ENCODE measurements at places on chromosomes 2 and 18.
A peak's percentile ranks its signal among the peaks of the same experiment; 100 is the strongest.

- no peak for DNase-seq
Observed at GRCh38 chr2:172693037-172693436, 42.6 kb upstream of the RAPGEF4 start.

GRCh38 chr18:48090702-48091101 is 160.2 kb upstream of the SMAD2 start:
- DNase-seq, result no peak

- no peak for DNase-seq
Observed at GRCh38 chr2:47404356-47404755, 1.4 kb downstream of the MSH2 start.

- no peak for DNase-seq
Observed at GRCh38 chr18:78999939-79000338, 20.3 kb downstream of the SALL3 start.

DNA sequence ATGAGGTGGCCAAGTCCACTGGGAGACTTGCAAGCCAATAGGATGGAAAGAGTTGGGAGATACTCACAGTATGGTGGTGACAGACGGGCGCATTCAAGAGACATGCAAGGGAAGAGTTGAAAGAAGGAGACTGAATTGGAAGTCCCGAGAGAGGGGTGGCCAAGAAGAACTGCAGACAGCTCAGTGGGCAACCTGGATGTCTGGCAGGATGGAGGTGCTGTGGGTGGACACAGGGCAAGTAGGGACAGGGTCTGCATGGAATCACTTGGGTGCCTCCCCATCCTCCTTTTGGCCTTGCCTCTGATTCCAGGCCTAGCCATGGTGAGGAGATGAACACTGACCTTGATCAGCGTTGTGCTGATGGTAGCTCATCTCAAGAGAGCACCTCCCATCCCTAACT is 235.7 kb upstream of the COPS8 start:
- DNase-seq, result no peak

DNA sequence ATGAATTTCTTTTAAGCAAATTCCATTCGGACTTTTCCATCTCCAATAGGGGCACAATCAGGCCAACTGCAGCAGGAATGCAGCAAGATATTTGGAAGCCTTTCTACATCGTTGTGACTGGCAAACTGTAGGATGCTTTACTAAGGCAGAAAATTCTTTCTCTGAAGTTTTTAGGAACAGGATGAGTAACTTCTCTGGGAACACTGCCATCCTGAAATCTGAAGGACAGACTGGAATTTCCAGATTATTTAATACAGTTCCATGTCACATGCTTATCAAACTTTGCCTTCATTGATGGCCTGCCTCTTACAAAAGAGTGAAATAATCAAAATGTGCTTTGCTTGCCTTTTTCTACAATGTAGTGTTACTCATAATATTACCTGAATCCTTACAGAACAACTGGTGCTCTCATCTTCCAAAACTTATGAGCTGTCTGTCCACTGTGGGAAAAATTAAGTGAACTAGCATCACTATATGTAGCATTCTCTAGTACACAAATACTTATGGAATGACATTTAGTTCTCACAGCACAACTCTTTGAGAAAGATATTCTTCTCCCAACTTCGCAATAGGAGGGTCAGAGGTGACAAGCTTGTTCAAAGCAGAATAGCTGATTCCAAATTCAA is 32.0 kb upstream of the MAP2 start:
- DNase-seq, result no peak

- no peak for DNase-seq
Observed at GRCh38 chr18:30432349-30432748, 610.2 kb downstream of the DSC3 start.

DNA sequence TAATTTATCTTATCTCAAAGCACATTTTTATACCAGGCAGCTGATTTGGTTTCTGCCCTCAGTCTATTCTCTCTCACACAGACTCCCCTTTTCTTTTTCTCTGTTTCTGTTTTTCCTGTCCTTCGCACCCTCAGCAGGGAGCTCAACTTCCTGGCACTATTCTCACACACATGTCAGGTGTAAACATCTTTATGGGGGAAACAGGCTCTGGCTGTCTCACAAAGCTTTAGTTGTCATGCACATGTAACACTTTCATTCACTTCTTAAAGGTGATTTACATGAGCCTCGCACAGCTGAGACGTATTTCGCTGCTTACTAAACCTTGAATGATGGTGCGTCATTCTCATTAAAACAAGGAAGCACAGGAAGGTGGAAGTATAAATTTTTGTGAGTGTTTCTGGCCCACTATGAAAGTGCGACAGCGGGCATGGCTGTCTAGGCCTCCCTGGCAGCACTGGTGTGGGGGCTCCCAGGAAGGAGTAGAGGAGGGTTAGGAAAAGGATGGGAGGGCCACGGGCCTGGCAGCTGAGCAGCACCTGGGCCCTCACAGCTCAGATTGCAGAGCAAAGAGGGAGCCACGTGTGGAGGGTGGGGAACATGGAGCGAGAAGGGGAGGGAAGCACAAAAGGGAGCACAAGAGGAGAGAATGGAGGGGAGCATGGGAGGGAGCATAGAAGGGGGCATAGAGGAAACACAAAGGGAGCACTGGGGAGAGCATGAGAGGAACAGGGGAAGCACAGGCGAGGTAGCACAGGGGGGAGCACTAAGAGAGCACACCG is 46.2 kb upstream of the SNTG2 start:
- no peak for DNase-seq

DNA sequence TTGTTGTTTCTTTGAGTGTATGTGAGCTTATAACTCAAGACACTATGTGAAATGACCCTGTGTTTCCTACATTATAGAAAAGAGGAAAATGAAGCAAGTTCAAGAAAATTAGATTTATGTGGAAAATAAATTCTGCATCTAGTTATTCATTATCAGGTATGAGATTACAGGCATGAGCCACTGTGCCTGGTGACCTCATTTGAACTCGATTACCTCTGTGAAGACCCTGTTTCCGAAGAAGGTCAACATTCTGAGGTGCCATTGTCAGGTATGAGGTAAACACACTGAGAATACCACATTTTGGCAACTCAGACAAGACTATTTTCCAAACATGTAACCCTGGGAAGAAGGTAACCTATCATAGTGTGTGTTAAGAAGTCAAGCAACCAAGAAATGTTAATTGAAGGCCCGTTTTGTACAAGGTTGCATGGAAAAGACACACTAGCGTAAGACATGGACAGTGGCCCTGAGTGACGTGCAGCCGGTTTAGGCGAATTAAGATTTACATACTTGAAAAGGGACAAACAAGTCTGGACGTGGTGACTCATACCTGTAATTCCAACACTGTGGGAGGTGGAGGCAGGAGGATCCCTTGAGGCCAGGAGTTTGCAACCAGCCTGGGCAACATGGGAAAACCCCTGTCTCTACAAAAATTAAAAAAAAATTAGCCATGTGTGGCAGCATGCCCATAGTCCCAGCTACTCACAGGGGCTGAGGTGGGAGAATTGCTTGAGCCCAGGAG is 186.6 kb downstream of the NEDD4L start:
- DNase-seq, result no peak

DNA sequence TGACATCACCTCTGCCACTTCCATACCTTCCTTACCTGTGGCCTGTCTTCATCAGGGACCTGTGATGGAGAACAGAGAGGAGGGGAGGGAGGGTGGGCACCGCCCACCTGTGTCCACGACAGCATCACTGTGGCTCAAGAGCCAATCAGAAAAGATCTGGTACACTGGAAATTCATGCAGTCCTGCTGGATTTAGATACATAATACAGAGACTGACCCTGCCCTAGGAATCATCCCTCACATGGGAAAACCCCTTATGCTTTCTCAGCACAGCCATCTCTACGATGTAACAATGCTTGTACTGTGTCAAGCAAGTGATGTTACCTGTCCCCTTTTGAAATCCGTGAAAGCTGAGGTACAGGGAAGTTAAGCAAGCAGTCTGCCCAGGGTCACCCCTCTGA is 145.6 kb upstream of the EPAS1 start:
- no peak for DNase-seq

- no peak for DNase-seq
Observed at GRCh38 chr2:15942711-15943345, 2.5 kb downstream of the MYCN start.

GRCh38 chr2:158477202-158477601 is 20.4 kb downstream of the PKP4 start:
- DNase-seq, result no peak

DNA sequence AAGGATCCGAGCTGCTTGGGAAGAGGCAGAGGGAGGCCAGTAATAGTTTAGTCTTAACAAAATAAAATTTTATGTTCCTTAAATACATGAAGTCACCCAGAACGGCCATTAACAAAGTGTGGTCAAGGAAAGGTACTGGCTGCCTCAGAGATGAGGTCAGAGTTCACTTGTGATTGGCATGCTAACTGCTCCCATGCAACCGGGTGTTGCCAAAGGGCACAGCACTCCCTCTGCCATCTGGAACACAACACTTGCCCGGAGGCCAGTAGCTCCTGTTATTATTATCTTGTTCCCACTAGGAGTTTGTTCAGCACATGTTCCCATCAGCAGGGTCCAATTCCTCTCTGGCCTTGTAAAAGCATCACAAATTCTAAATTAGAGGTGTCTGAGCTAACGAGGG is 207.0 kb downstream of the CYP26B1 start:
- no peak for DNase-seq

DNA sequence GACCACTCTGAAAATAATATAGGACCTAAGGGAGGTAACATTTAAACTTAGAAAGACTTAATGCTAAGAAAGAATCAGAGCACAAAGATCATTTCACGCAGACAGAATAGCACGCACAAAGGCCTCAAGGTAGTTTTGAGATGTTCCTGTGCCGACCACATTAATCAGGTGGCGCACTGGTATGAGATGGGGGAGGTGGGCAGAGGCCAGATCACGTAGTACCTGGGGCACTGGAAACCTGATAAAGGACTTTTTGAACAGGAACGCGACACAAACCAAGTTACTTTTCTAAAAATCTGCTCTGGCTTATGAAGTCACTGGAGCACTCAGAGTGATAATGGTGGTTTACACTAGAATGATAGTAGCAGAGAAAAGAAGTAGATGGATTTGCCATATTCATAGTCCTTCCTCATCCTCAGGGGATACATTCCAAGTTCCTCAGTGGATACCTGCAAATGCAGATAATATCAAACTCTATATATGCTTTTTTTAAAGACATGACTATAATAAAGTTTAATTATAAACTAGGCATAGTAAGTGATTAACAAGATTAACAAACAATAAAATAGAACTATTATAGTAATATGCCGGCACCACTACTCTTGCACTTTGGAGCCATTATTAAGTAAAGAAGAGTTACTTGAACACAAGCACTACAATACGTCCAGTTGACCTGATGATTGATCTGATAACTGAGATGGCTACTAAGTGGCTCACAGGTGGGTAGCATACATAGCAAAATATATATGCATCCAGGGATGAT is 42.6 kb upstream of the CDCA7 start:
- no peak for DNase-seq

GRCh38 chr2:67984600-67984999 is 78.2 kb downstream of the C1D start:
- no peak for DNase-seq

DNA sequence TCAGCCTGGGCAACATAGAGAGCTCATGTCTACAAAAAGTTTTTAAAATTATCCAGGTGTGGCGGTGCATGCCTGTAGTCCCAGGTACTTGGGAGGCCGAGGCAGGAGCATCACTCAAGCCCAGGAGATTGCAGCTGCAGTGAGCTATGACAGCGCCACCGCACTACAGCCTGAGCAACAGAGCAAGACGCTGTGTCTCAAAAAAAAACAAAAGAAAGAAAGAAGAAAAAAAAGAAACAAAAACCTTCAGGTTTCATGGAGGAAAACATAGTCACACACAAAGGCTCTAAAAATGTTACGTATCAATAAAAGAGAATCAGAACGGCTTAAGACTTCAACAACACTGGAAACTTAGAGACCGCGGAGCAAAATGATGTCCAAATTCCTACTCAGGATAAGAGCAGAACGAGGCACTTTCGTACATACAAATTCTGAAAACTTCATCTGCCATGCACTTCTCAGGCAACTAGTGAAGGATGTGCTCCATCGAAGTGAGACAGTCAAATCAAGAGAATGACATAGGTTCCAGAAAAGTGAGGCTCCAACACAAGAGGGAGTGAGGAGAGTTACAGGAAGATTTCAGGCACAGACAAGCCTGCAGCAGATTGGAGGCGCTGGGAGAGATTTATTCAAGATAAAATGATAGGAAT is 4.4 kb downstream of the HDLBP start:
- DNase-seq, result no peak

DNA sequence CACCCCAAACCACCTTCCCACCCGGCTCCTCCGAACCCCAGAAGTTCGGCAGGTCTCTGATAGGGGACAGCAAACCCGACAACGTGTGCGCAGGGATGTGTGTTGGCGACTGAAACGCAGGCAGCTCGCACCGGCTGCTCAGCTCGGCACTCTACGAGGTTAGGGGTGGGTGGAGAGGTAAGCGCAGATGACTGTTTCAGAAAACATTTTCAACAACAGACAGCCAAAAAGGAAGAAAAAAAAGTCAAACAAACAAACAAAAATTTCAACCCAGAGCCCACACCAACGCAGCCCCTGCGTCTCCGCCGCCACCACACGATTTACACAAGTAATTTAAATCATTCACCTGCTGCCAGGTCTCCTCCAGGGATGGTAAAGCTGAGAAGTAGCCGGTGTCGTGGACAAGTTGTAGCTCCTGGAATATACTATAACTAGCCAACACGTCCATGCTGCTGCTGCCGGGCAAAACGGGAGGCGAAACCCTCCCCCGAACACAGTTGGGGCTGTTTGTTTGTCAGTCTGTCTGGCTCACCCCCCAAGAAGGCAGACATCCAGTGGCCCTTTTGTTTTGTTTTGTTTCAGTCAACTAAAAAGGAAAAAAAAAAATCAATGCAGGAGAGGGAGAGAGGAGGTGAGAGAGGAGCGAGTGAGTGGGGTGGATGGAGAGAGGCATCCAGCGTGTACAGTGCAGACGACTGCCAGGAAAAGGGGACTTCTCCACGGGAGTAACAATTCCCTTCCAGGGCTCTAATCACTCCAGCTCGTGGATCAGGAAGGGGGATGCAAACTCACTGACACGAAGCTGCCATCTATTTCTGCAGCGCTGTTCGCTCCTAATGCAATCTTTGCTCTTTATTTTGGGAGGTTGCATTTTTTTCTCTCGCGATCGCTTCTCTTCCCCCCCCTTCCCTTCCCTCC is at the start of gene KLF7:
Gene KLF7 (minus strand): TSS at position 828 of the 918 bp plus-strand sequence. CDS start 380 bp downstream, at position 448.
- peak; percentile 38 for DNase-seq

DNA sequence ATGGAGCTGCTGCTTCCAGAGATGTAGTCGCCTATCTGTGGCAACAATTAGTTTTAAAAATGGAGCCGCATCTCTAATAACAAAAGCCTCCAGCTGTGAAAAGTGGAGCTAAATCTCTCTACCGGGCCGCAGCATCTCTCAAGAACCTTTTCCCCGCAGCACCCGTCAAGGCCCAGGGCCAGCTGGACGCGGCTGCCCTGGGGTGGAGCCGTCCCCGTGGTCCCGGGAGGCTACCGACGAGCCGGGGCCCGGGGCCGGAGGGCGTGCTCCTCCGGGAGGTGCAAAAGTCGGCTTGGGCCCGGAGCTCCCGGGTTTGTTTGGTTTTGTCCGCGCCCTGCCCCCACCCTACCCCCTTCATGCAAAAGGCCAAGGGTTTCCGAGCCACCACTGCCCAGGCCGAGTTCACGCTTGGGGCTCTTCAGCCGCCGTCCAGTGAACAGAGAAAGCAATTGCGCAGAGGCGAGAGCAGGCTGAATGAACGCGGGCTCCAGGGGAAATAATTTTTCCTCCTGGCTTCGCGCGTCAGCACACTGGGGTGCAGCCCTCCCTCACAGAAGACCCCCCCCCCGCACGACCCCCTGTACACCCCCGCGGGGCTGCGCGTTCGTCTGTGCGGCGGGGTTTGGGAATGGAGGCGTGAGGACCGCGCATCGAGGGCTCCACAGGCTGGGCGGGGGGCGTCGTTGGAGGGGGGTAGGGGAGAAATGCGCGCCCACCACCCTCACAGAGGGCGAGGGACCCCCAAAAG is 557 bp upstream of the GREB1L start:
- DNase-seq, result no peak

- DNase-seq, result no peak
Observed at GRCh38 chr2:151343073-151343472, 14.3 kb upstream of the TNFAIP6 start.
